ENCODE measurements at places on chromosomes 7 and 10.

DNA sequence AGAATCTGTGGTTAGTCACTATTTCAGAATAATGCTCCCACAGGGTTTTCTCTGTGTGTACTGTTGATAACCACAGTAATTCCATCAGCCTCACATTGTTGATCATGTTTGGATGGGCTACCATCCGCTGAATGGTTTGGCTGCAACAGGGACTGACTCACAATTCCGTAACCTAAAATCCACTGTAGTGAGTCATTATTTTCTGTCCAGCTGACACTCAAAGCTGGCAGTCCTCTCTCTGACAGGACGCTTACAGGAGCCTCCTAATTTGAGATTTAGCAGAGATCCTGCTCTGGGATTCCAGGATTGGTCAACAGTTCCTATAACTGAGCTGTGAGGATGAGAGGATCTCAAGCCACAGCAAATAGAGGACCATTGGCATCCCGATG lies 32.7 kb downstream of the VWA2 start:
- DNase-seq = no peak

DNA sequence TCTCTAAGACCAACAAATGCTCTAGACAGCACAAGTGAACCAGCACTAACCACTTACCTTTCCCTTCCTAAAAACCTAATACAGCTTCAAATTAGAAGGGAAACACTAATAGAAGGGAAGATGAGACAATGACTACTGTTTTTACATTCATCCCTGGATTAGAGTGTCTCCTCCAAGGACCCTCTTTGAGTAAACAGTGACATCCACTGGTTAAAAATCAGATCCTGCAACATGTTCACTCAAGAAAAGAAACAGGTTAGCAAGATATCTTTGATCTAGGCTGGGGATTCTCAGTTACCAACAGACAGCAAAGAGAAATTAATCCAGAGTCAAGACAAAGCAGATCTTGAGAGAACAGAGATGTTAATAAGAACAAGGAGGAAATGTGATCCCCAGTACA lies 177.7 kb upstream of the GHITM start:
- no peak for DNase-seq

- DNase-seq = no peak
Measured at GRCh38 chr10:70476249-70477035, 2.1 kb upstream of the PALD1 start.

DNA sequence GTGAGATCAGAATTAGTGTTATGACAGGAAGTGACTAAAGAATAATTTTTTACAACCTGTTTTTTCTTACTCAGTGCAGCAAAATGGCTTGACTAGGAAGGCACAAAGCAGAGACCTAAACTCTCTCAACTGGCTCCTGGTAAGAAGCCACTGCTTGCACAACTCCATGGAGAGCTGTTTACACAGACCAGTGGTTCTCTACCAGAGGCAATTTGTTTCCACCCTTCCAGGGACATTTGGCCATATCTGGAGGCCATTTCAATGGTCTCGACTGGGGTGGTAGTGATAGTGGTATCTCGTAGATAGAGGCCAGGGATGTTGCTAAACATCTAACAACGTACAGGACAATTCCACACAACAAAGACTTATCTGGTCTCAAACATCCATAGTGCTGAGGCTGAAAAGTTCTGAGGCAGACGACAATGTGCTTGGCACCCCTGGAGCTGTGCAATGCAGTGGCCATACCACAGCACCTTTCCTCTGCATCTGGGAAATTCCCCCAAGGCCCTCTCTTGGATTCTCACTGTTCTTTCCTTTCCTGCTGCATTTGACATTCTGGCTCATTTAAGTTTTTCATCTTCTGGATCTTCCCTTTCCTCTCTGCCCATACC lies 105.4 kb upstream of the LAMB4 start:
- DNase-seq = no peak

GRCh38 chr10:92789067-92789466 lies 59.3 kb upstream of the EXOC6 start:
- DNase-seq = no peak

DNA sequence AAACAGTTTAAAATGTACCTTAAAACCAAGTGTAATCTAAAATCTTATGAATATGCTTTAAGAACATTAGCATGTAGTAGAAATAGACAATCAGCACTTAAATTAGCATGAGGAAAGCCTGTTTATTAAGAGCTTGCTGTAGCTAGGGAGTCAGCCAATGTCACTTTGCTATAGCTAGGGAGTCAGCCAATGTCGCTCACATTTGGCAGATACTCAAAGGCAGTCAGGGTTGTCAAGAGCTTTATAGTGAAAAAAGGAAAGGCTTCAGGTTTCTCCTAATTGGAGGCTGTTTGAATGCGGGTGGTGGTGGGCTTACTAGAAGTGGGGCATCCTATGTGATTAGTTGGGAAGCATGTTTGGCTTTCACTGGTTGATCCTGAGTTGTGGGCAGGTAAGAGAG lies 226.2 kb upstream of the DGKB start:
- no peak for DNase-seq

GRCh38 chr7:111090846-111091245 lies at the start of gene LRRN3:
Gene LRRN3 (plus strand): TSS chr7:111091127. CDS start chr7:111122773, 31,646 bp downstream.
- DNase-seq = no peak

DNA sequence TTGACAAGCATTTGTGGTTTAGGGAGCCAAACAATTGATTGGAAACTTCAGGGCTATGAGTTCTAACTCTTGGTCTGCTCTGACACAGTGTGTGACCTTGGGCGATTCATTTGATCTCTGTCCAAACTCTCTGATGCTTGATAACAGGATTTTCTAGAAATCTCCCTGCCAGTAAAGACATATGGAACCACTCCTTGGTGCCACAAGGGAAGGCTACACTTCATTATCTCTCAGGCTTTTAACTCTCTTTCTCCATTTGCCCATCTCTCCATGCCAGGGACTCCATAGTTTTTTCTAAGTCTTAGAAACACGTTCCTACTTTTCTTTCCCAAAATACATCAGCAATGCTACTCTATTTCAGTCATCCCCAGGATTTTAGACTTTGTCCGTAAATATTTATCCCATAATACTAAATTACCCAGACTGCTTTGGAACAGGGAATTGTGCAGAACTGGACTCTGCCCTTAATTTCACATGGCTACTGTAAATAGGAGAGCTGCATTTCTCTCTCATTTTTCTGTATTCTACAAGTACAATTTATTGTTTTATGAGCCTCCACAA lies 488.2 kb downstream of the SUGCT start:
- DNase-seq = no peak

DNA sequence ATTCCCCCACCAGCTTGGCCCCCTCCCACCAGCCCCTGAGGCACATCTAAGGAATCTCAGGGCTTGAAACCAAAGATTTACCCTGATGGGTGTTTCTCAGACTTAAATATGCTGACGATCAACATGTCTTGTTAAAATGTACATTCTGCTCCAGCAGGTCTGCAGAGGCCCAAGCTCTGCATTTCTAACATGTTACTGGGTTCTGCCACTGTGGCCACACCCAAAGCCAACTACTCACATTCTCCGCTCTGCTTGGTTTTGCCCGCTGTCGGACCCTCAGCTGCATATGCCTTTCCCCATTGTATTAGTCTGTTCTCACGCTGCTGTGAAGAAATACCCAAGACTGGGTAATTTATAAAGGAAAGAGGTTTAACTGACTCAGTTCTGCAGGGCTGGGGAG lies 8.9 kb downstream of the PIP4K2A start:
- no peak for DNase-seq

DNA sequence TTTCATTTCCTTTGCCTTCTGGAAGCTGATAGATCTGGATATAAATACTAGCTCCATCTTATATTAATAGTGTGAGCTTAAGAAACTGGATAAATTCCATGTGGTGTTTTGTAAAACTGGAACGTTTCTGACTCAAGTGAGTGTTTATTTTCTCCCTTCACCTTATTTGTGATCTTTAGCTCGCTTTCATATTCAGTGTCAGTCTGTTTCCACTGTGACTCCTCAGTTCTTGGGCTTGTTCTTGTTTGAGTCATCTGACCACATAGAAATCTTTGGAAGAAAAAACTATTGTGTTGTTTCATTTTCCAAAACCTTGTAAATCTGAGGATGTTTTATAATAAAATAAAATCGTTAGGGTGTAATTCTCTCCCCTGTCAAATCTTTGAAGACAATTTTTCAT lies 186.4 kb downstream of the POLR1F start:
- no peak for DNase-seq

- no peak for DNase-seq
Measured at GRCh38 chr7:139575338-139575680, 51.8 kb downstream of the CLEC2L start.

GRCh38 chr7:130966246-130967009 lies 232.4 kb upstream of the KLF14 start:
- DNase-seq = no peak

GRCh38 chr10:130739757-130740145 lies 571.8 kb downstream of the TCERG1L start:
- DNase-seq = no peak

GRCh38 chr7:85185424-85186082 lies 1.3 kb downstream of the SEMA3D start:
- DNase-seq = no peak

GRCh38 chr7:57438244-57438643 lies 11.7 kb upstream of the ZNF716 start:
- DNase-seq = no peak

- no peak for DNase-seq
Measured at GRCh38 chr7:31335161-31335856, 5.2 kb downstream of the NEUROD6 start.

- no peak for DNase-seq
Measured at GRCh38 chr10:129058664-129059155, 408.3 kb upstream of the MGMT start.

DNA sequence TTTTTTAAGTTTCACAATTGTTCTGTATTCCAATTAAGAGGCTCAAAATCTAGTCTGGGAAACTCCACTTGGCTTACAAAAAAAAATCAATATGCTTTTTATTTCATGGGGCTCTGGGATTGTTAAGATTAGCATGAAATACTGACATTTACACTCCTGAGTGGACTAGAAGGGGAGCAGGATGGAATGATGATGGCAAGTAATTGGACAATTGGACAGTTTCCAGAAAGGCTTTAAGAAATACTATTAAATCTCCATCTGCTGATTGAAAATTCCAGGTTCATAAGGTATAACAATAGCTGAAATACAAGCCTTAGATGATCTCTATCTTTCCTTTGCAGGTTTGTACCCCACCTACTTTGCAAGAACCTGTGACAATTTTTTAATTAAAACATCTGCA lies 184.4 kb downstream of the LRRTM3 start:
- no peak for DNase-seq

DNA sequence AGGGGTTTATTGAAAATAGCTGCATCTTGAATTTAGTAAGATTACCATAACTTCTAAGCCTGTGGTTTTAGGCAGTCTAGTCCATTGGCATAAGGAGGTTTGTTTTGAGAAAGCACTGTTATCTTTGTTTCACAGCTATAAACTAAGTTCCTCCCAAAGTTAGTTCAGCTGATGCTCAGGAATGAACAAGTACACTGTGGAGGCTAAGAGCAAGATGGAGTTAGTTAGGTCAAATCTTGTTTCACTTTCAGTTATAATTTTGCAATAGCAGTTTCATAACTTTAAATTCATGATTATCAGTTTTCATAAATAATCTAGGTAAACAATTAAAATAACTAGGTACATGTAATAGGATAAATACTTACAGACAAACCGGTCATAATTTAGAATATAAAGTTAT lies 15.4 kb downstream of the SEC61G start:
- DNase-seq = no peak

- DNase-seq = no peak
Measured at GRCh38 chr7:1746491-1746975, 76.5 kb downstream of the ELFN1 start.

- no peak for DNase-seq
Measured at GRCh38 chr10:7438196-7438986, 27.6 kb upstream of the SFMBT2 start.

DNA sequence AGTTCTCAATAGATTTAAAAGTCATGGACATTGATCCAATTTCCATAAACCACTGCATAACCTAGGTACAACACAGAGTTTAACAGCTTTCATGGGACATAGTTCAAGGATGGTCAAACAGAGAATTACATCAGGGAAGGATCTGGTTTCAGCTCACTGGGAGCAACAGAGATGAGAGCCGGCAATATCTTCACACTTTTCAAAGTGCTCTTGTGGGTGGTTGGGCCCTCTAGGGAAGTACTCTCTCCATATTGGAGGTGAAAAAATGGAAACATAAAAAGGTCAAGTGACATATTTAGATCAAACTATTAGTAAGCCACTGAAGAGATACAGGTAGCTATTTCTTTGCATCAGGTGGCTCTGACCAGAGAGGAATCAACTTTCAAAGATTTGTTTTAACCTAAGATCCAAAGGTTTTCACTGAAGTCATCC lies 61.8 kb upstream of the LRRN3 start:
- DNase-seq = no peak

GRCh38 chr7:146359176-146359575 lies 242.6 kb downstream of the CNTNAP2 start:
- no peak for DNase-seq

GRCh38 chr7:66015440-66016130 lies 33.6 kb upstream of the GUSB start:
- no peak for DNase-seq

DNA sequence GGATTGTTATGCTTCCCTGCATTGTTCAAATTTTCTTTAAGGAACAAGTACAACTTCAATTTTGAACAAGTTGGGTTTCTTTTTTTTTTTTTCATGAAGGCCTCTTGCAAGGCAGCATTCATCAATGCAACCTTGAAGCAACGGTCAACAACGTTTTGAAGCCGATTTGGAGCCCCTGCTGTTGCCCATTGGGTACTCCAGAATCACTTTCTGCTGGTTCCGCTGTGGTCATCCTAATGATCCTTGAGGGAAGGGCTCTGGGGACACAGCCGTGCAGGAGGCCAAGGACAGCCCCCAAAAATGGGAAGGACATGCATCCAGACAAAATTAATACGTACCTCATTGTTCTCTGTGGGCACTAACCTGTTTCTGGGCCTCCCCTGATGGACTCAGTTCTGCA lies 84.6 kb upstream of the MGMT start:
- DNase-seq = no peak

DNA sequence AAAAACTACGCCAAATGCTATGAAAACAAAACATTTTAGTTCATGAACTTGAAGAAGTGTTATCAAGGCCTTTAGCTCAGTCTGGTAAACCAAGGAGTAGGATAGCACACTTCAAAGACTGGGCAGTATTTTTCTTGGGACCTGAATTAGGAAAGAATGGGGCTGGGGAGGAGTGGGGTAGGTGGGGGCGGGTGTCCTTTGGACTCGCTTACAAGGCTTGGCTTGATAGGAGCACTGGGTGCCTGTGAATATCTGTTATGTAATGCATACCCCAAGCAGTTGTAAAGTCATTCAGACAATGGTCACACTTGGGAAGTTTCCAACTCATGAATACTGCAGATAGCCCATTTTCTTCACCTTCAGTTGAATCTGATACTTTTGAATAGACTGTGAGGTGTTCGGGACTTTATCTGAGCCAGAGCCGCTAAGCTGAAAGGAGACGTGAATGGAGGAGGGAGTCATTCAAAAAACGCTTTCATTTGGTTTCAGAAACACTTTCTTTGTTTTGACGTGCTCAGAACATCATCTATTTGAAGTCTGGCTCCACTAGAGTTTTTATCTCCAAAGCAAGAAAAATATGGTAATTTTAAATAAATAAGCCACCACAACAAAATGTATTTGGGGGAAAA lies 70.1 kb upstream of the FAM204A start:
- no peak for DNase-seq

All from NCI-H1930 (cell line).